ENCODE measurements at places on chromosomes 4 and X. TPM values are rescaled to one million over a fixed set of nuclear protein-coding genes. Genes with fewer than 3 reads are reported as not detected.
A peak's percentile ranks its signal among the peaks of the same experiment; 100 is the strongest.

GRCh38 chr4:106629268-106629625 lies 260.7 kb upstream of the GIMD1 start:
- DNase-seq = peak; percentile 6

DNA sequence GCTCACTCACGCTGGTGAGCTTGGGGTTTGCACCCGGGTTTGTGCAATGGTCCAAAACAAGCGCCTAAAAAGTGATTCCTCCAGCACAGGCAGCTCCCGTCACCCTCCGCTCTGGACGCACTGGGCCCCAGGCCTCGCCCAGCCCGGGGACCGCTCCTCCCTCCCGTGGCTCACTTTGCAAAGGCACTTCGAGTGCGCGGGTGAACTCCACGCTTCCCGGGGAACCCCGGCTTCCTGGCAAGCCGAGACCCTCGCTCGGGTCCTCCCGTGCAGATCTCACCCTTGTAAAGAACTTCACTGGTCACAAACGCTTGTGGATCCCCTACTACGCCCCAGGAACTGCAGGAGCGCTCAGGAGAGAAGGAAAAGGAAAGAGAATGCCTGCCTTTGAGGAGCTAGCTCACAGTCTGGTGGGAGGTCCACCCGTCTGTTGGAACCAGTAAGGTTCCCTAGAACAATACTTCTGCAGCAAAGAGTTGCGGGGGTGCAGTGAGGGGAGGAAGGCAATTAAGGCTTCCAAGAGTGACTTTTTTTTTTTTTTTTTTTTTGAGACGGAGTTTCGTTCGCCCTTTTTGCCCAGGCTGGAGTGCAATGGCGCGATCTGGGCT lies at the start of gene CTPS2:
TSS of gene CTPS2 (minus strand) at position 122 of the 608 bp plus-strand sequence. CDS start 9,767 bp downstream, outside the sequence.
- peak; percentile 48 for DNase-seq

- peak; percentile 30 for DNase-seq
These were observed 568.0 kb downstream of the PDHA2 start for GRCh38 chr4:96407738-96408463.

GRCh38 chr4:110449947-110450346 lies 26.0 kb upstream of the ENPEP start:
- no peak for DNase-seq

DNA sequence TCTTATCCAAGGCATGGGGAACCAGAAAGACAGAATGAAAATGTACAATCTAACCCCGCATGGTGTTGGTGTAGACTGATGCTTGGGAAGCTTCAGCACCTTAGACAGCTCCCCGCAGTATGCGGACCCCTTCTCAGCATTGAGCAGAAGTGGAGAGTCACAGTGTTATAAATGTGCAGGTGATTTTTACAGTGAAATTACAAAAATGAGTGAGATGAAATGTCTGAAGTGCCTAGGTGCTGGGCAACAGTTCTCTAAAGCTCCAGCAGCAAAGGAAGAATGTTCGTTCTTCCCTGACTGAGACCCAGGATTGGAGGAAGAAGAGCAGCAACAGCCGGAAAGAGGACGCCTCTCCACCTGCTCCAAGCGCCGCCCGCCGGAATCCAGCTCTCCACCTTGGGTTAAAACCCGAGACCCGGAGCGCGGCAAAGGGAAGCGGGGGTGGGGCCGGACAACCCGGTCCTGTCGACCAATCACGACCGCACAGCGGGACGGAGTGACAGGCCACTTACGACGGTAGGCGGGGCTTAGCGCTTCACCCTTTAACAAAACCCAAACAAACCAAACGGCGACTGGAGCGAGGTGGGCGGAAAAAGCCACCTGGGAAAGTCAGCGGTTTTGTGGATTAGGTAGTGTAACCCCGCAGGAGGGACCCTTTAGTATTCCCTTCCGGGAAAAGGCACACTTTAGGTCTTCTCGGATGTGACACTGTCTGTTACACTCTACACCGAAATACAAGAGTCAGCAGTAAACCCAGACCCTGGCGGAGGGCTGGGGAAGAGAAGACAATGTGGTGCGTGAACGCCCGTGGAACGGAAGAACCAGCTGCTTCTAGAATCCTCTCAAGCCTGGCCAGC lies at the start of gene GLRA3:
TSS of gene GLRA3 (minus strand) at position 403 of the 857 bp plus-strand sequence. CDS start 436 bp downstream, outside the sequence.
- peak; percentile 28 for DNase-seq

DNA sequence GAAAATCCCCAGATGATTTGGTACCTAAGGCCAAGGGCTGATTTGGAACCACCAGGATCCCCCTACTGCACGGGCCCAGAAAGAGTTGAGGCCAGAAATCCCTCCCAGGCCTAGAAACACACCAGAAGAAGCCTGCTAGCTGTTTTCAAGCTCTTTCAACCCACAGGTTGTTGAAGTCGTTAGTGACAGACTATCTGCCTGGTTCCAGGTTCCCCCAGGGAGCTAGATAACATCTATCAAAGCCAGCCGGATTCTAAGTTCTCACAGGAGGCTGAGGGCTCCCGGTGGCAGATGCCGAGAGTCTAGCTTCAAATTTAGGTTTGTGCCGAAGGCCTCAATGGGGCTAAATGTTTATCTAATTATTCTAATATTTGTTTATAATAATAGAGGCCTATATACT lies 132.0 kb upstream of the ATP6AP2 start:
- no peak for DNase-seq

- DNase-seq = no peak
These were observed 112.5 kb downstream of the SH3KBP1 start for GRCh38 chrX:19774905-19775304.

GRCh38 chr4:26936284-26937065 lies 75.8 kb downstream of the STIM2 start:
- peak; percentile 0 for DNase-seq

GRCh38 chrX:115147220-115147619 lies 42.0 kb upstream of the RBMXL3 start:
- no peak for DNase-seq

DNA sequence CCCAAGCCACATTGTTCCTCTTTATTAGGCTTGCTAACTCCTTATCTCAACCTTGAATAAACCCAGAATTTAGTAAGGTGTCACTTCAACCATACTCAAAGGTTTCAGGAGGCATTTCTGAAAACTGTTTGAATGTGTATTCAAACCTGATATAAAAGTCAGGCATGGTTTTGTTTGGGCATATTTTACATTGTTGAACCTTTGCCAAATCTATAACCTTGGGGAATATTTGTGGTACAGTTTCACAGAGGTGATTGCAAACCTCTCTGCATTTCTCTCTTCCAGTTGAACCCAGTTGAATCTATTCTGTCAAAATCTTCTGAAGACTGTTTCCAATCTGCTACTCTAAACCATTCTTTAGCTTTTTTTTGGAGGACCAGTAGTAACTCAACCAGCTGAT lies 409.0 kb downstream of the TECRL start:
- DNase-seq = no peak

- no peak for DNase-seq
These were observed 140.5 kb upstream of the ZIC3 start for GRCh38 chrX:137425273-137425902.

GRCh38 chrX:122770581-122770980 lies 413.5 kb upstream of the GRIA3 start:
- no peak for DNase-seq

DNA sequence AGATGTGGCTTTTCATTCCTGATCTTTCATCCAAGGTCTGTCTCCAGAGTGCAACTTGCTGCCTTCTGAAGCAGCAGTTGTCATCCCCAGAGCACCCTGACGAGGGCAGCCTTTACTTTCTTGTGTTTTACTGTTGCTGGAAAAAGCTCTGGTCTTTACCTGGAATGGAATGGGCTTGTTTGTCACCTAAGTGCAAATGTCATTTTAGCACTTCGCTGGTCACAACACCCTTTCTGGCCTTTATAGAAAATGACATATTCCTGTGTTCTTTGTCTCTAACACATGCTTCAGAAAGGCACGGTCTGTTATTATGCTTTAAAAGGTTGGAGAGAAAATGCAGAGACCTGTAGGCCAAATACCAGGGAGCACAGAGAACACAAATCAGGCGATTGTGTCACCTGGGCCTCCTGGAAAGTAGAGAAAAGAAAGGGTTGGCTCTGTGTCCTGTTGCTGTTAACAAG lies 332.7 kb upstream of the IGFBP7 start:
- DNase-seq = peak; percentile 32

DNA sequence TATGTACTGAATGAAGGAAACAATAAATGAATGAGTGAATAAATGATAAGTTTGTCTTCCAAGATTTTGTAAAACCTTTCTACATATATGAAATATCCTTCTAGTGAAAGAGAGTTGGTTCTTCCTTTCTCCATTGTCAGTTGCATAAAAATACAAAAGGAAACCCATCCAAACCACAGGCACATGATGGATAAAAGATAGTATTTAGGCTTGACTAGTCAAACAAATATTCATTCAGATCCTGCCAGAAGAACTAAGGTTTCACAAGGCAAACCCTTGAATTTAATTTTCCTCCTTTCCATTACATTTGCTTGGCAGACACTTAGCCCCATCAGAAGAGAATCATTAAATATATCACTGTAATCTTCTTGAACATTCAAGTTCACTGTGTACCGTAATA lies 208.4 kb downstream of the COL25A1 start:
- DNase-seq = no peak

DNA sequence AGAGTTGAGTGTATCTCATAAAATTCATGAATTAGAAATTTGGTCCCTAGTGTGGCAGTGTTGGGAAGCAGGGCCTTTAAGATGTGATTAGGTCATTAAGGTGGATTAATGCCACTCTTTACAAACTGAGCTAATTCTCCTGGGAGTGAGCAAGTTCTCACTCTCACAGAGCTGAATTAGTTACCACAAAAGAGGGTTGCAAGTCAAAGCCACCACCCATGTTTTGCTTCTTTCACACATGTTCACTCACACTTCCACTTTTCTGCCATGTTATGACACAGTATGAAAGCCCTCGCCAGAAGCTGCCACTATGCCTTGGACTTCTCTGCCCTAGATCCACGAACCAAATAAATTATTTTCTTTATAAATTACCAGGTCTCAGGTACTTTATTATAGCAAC lies 332.1 kb downstream of the ARAP2 start:
- no peak for DNase-seq

GRCh38 chrX:13721819-13722519 lies 12.5 kb downstream of the TRAPPC2 start:
- no peak for DNase-seq

DNA sequence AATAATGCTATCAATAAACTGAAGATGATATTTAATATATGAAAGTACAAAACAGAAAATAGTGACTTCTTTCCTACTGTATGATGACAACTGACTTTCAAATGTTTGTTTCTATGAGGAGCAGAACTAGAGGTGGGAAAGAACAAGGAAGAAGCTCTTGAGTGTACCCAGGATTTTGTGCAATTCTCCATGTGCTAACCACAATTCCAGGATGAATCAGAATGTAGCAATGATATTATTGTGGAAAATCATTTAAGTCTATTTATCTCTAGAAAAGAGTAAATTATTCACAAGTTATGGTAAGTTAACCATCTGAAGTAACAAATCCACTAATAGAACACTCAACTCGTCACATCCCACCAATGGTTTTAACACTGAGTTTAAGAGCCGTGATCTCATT lies 324.1 kb upstream of the EMCN start:
- DNase-seq = no peak

- DNase-seq = no peak
These were observed 2.0 kb downstream of the PCDH19 start for GRCh38 chrX:100407784-100408712.

GRCh38 chr4:10305816-10306215 lies 151.4 kb downstream of the ZNF518B start:
- DNase-seq = no peak

- no peak for DNase-seq
These were observed 156.3 kb downstream of the TMEM164 start for GRCh38 chrX:110159235-110159634.

- DNase-seq = no peak
These were observed 87.4 kb downstream of the ADGRA3 start for GRCh38 chr4:22428441-22428840.

- no peak for DNase-seq
These were observed 27.1 kb downstream of the PAK3 start for GRCh38 chrX:111123125-111123524.

DNA sequence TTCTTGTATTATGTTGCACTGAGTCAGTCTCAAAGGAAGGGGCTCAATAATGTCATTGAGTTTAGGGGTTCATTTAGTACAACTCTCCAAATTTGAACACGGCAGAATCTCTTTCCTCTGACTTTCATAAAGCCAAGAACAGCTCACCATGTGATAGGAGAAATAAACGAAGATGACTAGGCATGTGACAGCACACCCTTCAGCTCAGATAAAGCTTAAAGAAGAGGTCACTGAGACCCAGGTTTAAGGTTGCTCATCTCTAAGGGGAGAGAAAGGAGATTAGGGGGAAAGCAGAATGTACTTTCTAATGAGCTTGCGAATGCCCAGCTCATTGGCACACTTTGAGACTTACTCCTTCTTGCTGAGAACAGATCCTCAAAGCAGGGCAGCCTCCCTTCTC lies 89.0 kb downstream of the PLAC1 start:
- no peak for DNase-seq

- no peak for DNase-seq
These were observed 17.5 kb upstream of the TBC1D1 start for GRCh38 chr4:37873386-37873785.

SMIM10 gene
- total RNA-seq = 0.40 TPM

RNF128 gene
- total RNA-seq = not detected

TEX13C gene
- total RNA-seq = 0.28 TPM

CLRN2 gene
- not detected for total RNA-seq

GCNA gene
- 1.2 TPM for total RNA-seq

NPY1R gene
- 1.4 TPM for total RNA-seq

TEX13D gene
- total RNA-seq = not detected
